ENCODE measurements at places on chromosomes 4 and X. TPM values are rescaled to one million over a fixed set of nuclear protein-coding genes. Genes with fewer than 3 reads are reported as not detected.

The DKC1 gene
- total RNA-seq, result 107 TPM

The STATH gene
- total RNA-seq, result not detected

The WDR45 gene
- total RNA-seq, result 26.7 TPM

The RAB39B gene
- total RNA-seq, result 0.23 TPM

The UBE2A gene
- 52.9 TPM for total RNA-seq

The TLR2 gene
- 7.8 TPM for total RNA-seq

The POF1B gene
- 28.6 TPM for total RNA-seq

The GPAT3 gene
- 5.0 TPM for total RNA-seq

The PHKA1 gene
- 5.1 TPM for total RNA-seq

The ENPEP gene
- 4.7 TPM for total RNA-seq

The CYBB gene
- total RNA-seq, result 0.23 TPM

The EXOC1L gene
- not detected for total RNA-seq

The SPANXA1 gene
- not detected for total RNA-seq

The AFM gene
- 4.1 TPM for total RNA-seq

The RTL9 gene
- total RNA-seq, result 0.26 TPM

The SPACA5 gene
- total RNA-seq, result not detected

The GATA1 gene
- not detected for total RNA-seq

The TADA2B gene
- total RNA-seq, result 17.2 TPM

The GRSF1 gene
- 76.1 TPM for total RNA-seq

The BEX5 gene
- total RNA-seq, result not detected

The CXCL10 gene
- total RNA-seq, result not detected

The ERCC6L gene
- total RNA-seq, result 9.7 TPM

The EPGN gene
- total RNA-seq, result not detected

The HSFX2 gene
- total RNA-seq, result not detected

The USP17L13 gene
- total RNA-seq, result not detected

The TEX13B gene
- not detected for total RNA-seq

The WAS gene
- total RNA-seq, result 0.43 TPM

The LRIT3 gene
- 0.35 TPM for total RNA-seq

The CRLF2 gene
- not detected for total RNA-seq

The TBX22 gene
- total RNA-seq, result not detected

All from Caco-2 (cell line).